ENCODE measurements at places on chromosomes 4 and X. TPM values are rescaled to one million over a fixed set of nuclear protein-coding genes. Genes with fewer than 3 reads are reported as not detected.

DNA sequence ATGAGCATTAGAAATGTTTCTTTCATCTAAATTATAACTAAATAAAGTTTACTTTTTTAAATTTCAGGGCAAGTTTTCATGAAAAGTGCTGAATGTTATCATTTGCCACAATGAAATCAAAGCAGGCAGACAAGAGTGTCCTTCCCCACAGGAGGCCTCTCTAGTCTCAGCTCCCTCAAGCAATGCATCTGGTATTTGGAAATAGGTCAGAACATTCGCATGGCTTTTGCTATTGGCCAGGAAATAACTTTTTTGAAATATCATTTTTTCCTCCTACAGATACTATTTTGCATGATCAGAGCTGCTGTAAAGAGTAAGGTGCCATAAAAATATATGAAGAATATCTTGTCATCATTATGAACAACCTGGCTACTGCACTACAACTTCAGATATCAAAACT is 41.1 kb downstream of the MAD2L1 start:
- no peak for DNase-seq

DNA sequence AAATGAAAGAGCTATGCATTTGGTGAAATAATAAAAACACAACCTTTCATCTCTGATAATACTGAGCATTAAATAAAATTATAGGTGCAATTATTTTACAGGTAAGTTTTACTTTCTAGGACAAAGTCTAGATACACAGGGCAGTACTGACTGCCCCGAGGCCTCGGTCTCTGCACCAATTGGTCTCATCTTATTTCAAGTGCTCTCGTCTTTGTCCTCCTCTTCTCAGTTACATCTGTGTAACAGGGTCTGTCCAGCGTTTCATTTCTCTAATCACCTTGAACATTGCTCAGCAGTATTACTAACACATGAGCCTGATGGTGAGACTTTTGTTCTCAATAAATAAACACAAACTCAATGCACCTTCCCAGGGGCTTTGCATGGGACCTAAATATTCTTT is 44.5 kb downstream of the SORBS2 start:
- DNase-seq: no peak

DNA sequence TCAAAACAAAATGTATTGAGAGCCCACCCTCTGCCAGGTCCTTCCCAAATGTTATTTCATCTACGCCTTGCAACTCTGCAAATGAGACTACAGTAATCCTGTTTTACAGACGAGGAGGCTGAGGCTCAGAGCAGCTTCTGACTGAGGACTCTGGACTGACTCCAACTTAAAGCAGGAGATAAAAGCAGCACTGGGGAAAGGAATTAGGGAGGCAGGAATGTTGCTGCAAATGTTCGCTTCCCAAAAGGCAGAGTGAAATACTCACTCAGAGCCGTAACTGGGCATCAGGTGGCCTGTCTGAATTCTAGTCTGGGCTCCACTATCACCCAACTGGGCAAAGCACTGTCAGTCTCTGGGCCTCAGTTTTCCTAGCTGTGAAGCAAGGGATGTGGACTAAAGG is 94.7 kb upstream of the SRD5A3 start:
- no peak for DNase-seq

Gene ELMOD2
- 45.1 TPM for polyA plus RNA-seq

GRCh38 chr4:62394766-62395165 is 1194.6 kb downstream of the ADGRL3 start:
- DNase-seq: no peak

DNA sequence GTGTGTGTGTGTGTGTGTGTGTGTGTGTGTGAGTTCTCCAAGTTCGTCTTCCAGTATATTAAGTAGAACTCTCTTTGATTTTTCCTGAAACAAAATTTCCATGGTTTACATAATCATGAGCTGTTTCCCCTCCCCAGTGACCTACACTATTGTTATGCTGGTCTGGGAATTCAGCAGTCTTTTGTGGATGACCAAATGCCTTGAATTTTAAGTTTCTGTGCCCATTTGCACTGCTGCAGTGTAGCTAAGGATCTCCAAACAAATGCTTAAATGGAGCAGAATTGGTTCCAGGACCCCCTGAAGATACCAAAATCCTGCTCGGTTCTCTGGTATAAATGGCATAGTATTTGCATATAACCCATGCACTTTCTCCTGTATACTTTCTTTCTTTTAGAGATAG is 77.2 kb upstream of the SLC34A2 start:
- no peak for DNase-seq

- DNase-seq: no peak
Observed at GRCh38 chr4:102665527-102665926, 95.2 kb downstream of the MANBA start.

GRCh38 chr4:151459375-151459774 is 50.4 kb downstream of the FHIP1A start:
- peak; percentile 31 for DNase-seq

DNA sequence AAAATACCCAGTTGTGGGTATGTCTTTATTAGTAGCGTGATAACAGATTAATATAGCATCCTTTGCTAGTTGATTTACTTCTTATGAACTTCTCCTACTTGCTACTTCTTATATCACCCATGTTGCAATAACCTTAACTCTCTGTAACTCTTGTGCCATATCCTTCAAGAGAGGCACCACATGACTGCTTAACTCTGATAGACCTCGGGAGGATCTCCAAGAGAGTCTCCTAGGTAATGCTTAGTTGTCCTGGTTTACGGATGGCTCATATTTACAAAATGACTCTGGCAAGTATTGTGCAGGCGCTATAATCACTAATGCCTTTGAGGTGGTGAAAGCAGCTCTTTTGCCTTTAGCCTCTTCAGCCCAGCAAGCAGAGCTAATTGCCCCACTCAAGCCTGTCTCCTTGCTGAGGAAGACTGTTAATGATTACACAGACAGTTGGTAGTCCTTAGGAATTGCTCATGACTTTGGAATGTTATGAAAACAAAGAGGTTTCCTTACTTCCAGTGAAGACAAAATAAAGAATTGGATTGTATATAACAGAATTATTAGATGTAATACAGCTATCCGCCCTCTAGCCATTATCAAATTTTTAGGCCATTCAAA is 1305.8 kb downstream of the PCDH7 start:
- DNase-seq: no peak

DNA sequence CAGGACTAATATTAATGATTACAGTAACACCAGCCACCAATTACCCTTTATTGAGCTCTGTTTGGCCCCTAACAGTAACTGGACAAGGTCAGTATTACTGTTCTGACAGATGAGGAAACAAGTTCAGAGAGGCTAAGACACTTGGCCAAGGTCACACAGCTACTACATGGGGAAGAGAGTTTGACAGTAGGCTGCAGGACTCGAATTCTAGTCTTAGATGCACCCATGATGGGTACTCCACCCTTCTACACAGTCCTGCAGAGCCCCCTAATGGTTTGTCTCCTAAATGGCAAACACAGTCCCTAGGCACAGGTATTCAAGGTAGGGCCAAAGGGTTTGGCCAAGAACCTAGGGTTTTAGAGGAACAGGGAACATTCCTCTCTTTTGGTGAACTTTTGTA is 93.9 kb downstream of the NSUN7 start:
- no peak for DNase-seq

Gene MAGEB1
- not detected for polyA plus RNA-seq

GRCh38 chr4:71498002-71498401 is 159.2 kb downstream of the SLC4A4 start:
- no peak for DNase-seq

Gene TMEM156
- 0.71 TPM for polyA plus RNA-seq

GRCh38 chr4:150501009-150501727 is 80.8 kb upstream of the MAB21L2 start:
- peak; percentile 12 for DNase-seq

DNA sequence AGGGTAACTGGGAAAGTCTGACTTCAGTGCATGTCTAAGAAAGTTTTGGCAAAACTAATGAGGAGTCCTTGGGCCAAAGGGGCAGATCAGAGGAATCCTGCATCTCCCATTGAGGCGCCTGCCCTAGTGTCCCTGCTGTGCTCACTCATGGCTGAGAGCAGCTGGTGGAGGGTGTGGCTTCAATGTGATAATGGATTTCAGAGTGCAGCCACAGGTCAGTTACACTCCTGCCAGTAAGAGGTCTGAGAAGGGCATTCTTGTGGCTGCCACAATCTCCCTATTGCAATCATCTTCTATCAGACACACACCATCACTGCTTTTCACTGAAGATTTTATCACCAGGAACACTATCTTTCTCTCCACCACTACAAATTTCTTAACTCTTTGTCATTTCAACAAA is 457.1 kb downstream of the MID1IP1 start:
- DNase-seq: no peak

Gene GPR173
- 14.3 TPM for polyA plus RNA-seq

DNA sequence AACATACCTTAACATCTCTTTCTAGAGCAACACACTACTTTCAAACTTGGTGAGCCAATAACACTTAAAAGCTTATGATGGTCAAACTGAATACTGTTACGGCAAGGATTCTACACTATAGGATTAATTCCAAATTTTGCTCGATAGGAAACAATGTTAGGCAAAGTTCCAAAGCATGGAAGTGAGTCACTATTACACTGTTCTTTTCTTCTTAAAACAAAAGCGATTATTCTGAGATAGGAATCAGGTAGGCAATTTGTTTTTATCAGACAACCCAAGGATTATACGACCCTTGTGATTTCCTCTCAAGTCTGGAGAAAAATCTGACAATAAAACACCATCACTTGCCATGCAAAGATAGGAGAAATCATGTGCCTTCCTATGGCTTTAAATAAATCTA is 81.5 kb downstream of the HUWE1 start:
- DNase-seq: no peak

DNA sequence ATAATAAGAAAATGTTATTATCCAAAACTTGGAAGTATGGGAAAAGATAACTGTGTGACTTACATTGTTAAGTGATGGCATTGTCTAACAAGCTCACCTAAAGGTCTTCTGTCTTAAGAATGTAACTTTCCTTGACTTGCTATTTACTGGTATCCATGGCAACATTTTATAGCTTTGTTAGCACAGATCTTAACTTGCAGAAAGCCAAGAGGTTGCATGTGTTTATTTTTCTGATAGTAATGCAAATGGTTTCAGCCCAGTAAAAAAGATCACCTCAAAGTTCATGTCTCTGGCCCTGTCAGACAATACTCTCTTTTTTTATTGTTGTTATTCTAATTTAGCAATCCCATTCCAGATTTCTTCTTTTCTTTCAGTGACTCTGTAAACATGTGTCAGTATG is 425.3 kb downstream of the SPRY1 start:
- DNase-seq: no peak

GRCh38 chr4:127523369-127523768 is 109.4 kb upstream of the INTU start:
- DNase-seq: no peak

DNA sequence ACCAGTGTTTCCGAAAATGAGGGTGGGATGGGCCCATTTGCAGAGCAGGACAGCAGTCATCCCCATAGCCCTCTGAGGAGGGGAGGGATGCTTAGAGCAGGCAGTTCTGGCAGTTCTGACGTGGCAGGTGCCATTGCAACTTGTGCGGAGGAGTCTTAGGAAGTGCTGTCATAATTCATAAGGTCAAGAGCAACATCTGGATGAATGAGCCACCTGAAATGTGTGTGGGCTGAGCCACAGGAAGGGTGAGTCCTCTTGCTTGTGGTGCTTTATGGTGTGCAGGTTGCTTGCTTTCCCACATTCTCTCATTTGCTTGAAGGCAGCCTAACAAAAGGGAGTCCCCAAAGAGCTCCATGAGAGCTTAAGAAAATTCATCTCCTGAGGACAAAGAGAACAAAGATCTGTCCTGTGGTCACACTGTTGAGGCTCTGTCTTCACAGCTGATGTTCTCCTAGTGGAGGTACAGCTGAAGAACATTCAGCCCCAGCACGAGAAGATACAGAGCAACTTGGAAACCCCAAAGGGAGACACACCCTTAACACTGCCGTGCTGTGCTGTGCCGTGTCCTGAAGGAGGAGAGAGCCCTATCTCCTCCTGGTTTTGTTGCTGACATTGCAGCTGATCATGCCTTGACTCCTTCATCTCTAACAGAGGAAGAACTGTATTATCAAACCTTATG is 60.3 kb downstream of the DLG3 start:
- no peak for DNase-seq

- peak; percentile 7 for DNase-seq
Observed at GRCh38 chrX:40581336-40581920, 658 bp downstream of the ATP6AP2 start.

Gene PGAM4
- 0.26 TPM for polyA plus RNA-seq

Gene PRKX
- polyA plus RNA-seq: 11.8 TPM

DNA sequence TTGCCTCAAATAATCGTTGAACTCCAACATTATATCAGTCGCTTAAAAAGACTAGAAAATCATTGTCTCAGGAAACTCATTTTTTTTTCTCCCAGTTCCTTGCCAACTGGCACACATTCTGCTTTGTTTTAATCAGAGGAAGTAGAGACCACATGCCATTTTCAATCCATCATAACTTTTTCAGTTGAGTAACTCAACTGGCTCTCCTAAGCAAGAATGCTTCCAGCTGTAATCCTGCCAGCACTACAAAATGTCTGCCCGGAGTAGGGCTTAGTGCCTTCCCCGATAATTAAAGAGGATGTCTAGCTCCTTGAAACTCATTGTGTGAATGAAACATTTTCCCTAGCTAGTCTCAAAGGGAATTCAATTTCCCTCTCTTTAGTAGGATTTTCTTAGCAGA is 33.0 kb downstream of the FREM3 start:
- DNase-seq: peak; percentile 91

DNA sequence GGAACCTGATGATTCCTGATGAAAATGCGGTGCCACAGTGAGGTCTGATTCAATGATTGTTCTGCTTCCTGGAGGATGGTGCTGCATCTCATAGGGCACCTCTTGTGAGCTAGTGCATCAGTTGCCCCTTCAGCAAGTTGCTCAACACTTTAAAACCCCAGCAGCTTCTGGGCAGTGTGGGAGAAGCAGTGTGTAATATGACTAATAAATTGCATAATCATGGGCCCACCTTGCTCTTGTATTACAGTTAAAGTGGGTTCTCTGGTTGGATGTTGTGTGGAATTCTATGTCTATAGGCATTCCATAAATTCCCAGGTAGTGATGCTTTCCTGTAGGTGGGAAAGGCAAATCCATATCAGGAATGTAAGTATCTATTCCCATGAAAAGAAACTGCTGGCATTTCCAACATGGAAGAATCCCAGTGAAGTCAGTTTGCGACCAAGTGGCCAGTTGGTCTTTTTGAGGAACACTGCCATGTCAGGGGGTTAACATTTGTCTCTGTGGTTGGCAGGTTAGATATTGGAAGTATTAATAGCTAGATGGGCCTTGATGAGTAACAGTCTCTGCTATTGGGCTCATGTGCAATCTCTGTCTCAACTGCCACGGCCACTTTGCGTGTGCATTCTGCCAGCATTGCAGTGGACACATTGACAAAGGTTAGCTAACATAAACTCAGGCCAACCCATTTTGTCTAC is 121.1 kb upstream of the OTUD4 start:
- no peak for DNase-seq

DNA sequence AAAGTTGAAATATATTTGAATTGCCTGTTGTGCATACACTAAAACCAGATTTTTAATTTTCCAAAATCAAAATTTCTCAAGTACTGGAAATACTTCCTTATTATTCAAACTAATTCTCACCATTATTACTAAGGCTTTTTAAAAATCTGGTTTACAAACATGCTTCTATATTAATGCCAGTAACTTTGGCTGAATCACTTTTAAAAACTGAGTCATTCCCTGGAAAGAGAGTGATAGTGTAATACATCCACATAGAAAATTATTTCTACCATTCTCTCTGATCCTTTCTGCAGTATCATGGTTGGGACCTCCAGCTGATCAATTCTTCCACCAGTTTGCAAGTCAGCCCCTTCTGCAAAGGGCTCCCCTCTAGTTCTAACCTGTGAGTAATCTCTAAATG is 165.3 kb upstream of the FAM241A start:
- DNase-seq: no peak
